CD4-positive, alpha-beta T cell treated with Interleukin-21 for 1 hour (primary cell): ENCODE measurements at places on chromosomes 16 and 17.

- DNase-seq = no peak
These were observed 12.7 kb upstream of the APRT start for GRCh38 chr16:88824256-88825077.

DNA sequence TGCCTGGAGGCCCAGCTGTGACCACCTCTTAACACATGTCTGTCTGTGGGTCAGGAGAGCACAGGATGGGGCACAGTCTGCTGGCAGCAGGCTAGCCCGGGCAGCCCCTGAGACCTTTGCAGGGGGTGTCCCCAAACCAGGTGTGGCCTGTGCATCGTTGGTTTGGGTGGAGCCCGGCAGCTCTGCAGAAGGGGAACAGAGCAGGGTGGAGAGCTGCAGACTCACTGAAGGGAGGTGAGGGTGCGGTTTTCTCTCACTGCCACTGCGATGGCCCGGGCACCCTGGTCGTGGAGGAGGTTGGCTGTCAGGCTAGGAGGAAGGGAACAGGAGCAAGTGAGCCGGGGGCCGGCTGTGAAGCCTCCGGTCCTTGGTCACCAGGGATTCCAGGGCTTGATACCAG is 28.8 kb downstream of the NLRC3 start:
- no peak for DNase-seq

DNA sequence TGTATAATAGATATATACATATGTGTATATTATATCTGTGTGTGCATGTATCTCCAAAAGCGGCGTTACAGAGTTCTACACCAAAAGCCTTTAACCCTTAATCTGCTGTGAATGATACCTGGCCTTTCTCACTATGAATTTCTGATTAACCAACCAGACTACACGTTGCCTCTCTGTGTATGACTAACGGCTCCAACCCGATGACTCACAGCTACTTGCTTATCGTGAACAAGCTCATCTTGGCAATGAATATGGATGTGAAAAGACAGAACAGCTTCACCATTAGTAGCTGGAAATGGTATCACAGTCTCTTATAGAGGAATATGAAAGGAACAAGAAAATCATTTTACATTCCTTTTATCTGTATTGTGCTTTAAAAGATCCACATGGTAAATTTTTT is 23.8 kb upstream of the ARHGAP44 start:
- DNase-seq = no peak

- no peak for DNase-seq
These were observed 129.0 kb downstream of the CCDC182 start for GRCh38 chr17:57615836-57616757.

DNA sequence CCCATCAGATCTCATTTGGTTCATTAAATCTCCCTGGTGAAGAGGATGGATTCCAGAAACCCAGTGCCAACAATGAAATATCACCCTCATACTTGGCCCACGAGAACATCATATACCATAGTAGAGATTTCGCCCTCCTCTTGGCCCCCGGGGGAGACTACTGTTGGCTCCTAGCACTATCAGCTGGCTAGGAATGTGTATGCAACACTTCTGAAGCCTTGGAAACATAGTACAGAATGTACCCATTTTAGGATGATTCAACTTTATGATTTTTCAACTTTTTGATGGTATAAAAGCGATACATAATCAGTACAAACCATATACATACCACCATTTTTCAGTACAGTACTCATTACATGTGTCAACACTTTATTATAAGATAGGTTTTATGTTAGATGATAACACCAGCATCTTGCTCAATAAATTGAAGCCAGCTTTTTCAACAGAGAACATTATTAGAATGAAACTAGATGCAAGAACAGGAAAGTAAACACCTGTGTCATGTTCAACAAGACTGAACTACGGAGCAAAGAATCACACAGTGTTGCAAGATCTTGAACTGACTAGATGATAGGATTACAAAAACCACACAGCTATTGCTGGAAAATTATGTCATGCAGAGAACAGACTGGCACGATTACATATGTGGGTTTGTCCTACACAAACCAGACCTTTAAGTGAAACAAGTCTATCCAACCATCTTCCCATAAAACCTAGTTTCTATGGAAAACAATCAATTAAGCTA is 17.2 kb downstream of the RSL1D1 start:
- no peak for DNase-seq

- no peak for DNase-seq
These were observed 180.0 kb upstream of the CACNG3 start for GRCh38 chr16:24075931-24076716.

- no peak for DNase-seq
These were observed 1.3 kb downstream of the SLC26A11 start for GRCh38 chr17:80221351-80222105.

- DNase-seq = no peak
These were observed 83.8 kb downstream of the RAP1GAP2 start for GRCh38 chr17:2880050-2880449.
